Left colon (tissue), 2 donors: ENCODE measurements at places on chromosomes 1 and 21.

DNA sequence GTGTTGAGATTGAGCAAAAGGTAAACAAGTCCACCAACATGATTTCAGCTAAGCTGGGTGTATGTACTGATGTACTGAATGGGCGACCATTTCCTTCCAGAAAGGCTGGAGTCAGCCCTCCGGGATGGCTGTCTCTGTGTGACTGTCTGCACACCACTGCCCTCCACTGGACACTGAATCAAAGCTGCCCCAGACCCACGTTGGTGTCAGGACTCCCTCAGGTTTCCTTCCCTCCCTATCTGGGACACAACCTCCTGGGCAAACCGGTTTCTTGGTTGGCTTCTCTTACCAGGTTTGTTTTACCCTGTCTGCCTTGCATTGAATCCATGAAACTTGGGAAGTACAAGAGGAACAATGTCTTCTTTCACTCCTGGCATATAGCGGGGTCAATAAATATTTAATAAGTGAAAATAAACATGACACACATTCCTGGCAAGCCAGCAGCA, 5.3 kb upstream of the SRP9 start:
- DNase-seq = peak; percentile 86

DNA sequence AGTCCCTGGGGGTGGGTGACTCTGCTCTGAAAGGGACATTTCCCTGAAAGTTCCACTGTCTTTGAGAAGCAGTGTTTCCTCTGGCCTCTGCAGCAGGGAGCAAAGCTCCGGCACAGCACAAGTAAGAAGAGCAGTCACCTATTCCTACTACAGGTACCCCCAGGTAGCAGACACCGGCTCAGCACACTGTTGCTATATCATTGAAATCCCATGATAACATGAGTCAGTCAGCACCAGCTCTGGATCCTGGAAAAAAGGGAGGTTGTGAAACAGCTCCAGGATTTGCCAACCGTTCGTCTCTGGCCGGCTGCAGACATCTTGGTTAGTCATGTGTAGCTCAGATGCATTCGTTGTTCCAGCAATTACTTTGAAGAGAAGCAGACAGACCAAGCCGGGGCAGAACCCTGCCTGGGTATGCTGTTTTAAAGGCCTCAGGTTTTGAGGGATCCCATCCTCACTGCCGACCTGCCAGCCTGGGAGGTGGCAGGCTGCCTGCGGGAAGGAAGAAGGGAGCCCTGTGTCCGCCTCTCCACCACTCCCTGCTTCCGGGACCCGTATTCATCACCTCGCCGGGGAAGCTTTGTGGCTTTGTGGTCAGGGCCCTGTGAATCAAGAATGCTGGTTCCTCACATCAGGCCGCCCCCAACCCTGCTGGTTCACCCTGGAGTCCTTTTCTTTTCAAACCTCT, 139.2 kb downstream of the CLIC6 start:
- no peak for DNase-seq

GRCh38 chr21:32812035-32812434, 40.5 kb upstream of the PAXBP1 start:
- DNase-seq = no peak

DNA sequence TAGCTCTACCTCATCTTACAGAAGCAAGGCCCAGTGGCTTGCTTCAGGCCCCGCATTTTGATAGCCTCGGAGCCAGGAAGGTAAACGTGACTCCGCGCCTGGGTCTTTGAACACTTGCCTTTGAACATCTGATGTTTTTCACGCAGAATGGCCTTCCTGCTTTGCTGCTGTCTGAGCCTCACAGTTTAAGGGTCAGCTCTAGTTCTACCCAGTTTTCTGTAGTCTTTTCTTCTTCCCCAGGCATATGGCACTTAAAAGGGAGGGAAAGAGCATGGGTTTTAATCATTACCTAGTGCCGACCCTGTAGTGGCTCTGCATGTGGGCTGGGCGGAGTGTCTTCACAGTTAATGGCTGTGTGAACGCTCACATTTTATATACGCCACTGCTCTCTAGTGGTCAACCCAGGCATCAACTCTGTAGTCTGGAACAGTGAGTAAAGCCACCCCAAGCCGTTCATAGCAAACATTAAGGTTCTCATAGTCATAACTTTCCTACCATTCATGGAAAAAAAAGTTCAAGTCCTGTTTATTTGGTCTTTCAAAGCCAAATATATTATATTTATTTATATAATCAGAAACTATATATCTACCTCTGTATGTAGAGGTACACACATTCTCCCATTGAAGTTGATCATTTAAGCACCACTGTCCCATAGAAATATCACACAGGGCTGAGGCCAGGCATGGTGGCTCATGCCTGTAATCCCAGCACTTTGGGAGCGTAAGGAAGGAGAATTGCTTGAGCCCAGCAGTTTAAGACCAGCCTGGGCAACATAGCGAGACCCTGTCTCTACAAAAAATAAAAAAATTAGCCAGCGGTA, 78.1 kb downstream of the IER5 start:
- DNase-seq = peak; percentile 75

DNA sequence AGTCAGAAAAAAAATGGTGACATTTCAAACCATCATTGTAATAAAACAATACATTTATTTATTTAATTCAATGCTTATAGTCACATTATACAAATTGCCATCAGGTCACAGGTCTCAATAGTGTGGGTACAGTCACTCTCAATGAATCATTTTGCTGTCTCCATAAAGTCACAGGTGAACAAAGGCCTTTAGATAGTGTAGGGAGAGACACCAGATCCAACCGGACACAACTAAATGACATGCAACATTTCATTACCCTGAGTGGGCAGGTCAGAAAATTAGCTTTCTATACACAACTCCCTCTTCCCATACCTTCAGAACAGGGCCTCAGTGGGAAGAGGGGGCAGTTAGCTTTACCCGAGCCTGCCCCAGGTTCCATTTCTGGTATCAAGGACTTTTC, 63.2 kb downstream of the STYXL2 start:
- DNase-seq = no peak

DNA sequence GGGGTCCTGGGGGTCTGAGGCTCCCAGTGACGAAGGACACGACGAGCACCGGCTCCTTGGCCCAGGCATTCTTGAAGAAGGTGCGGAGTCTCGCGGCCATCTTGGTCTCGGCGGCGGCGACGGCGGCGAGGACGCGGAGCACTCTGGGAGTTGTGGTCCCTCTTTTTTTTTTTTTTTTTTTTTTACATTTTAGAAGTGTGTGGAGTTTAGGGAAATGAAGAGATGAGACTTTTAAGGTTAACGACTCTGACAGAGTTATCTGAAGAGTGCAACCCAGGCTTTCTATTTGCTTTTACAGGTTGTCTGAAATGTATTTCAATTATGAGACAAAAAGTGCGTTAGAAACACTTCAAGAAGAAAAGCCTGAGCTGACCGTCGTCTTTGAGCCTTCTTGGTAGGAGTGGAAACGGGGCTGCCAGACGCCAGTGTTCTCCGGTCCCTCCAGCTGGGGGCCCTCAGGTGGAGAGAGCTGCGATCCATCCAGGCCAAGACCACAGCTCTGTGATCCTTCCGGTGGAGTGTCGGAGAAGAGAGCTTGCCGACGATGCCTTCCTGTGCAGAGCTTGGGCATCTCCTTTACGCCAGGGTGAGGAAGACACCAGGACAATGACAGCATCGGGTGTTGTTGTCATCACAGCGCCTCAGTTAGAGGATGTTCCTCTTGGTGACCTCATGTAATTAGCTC, 9.7 kb downstream of the OR2B11 start:
- peak; percentile 63 for DNase-seq

DNA sequence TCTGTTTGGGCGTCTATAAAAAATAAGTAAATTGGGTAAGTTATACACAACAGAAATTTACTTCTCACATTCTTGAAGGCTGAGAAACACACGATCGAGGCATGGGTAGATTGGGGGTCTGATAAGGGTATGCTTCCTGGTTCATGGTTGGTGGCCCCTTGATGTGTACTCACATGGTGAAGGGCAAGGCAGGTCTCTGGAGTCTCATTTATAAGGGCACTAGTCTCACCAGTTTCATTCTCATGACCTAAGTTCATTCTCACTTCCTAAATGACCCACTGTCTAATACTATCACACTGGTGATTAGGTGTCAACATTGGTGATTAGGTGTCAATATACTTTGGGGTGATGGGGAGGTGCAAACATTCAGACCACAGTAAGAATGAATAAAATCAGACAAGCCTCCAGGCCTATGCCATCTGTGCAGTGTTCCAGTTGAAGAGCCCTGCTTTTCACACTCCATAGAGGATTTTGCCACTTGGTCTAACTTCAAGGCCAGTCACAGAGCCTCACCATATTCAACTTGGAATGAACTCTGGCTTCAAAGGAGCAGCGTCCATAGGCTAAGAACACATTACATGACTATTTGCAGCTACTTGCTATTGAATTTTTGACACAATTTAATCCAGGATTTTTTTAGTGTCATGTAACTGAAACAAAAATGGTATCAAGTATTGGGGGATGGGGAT, 2.5 kb upstream of the GBP4 start:
- DNase-seq = no peak

GRCh38 chr1:53598966-53599365, 139.8 kb downstream of the DMRTB1 start:
- no peak for DNase-seq

DNA sequence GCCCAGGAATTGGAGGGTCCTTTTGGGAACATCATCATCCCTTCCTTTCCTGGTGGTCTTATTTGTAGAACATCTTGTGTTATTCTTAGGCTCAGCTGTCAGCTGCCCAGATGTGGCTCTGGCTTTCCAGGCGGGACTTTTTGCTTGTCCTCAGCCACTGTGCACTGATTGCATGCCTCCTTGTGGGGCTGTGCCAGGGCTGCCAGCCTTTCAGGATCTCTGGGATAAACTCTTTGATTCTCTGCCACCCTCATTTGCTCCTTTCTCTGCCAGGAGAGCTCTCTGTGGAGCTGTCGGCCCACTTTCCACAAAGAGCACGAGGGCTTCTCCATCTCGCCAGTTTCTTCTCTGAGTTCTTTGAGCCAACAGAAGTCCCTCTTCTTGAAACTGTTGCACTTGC, 63.1 kb downstream of the PTPRU start:
- no peak for DNase-seq
